ENCODE measurements at places on chromosomes 2 and 18.

DNA sequence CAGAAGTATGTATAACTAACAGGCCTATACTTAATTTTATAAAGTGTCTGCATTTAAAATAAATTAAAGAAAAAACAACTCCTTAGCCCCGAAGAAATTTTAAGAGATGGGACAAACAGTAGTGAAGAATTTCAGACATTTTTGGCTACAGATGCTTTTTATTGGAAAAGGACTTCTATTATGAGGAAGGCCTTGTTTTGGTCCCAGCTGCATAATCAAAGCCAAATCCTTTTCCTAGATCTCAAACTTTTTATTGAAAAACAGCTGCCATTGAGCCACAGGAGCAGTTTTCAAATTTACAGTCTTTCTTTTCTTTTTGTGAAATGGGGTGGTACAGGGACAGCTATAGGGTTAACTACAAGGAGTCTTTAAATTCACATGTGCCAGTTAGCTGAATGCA, 51.3 kb upstream of the SETBP1 start:
- DNase-seq = no peak

- no peak for DNase-seq
These were observed 1132.2 kb downstream of the DPP10 start for GRCh38 chr2:115574667-115575066.

- DNase-seq = no peak
These were observed 174.8 kb downstream of the PRPF40A start for GRCh38 chr2:152542337-152542994.

GRCh38 chr2:19646987-19647386, 254.8 kb downstream of the TTC32 start:
- DNase-seq = no peak

DNA sequence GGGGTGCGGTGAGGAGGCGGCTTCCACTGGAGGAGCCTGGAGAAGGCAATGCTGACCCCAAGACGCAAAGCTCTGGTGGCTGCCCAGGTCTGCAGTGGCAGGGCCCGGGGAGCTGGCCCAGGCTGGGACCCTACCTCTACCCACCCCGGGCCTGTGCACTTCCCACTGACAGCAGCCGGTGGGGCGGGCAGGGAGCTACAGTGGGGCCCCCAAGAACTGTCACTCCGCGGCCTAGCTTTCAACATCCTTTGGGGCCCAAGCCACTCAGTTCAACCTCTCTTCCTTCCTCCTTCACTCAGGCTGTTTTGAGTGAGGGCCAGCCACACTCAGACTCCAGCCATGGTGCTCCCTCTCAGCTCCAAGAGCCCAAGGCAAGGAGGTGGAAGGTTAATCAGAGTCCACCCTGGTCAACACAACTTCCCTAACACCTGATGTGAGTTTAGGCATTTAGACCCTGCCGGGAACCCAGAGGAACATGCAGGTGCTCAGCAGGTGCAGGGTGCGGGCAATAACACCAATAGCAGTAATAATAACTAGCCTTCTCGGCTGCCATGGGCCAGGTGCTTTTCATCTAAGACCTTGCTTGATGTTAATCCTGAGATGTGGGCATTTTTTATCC, 93.6 kb downstream of the ZFP36L2 start:
- no peak for DNase-seq

DNA sequence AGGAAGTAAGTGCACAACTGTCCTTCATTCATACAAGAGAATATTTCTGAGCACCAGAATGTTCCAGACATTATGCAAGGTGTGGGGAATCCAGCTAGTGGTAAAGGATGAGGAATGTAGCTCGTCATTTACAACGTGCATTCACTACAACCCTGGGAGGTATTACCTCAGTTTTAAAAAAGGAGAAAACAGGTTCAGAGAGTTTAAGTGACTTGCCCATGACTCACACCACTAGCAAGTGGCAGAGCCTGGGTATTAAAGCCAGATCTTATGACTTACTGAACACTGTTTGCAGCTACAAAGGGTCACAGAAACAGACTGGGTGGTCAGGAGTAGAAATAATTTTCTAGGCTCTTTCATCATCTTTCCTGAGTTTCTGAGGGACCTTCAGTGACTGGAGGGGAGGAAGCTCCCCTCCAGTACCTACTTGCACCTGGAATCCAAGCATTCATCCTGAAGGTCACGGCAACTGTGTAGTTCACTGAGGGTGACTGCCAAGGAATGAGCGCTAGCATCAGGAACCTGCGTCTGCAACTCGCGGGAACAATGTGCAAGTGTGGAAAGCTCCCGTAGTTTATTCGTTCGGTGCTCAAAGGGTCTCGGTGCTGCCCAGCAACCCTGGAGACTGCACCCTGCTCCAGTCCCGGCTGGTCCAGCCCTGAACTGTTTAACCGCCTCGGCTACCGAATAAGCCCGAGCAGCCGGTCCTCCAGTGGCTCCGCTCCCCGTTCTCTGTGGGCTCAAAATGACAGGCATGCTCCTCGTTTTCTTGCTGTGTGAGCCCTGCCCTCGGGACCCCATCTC, 647 bp downstream of the CCDC121 start:
- no peak for DNase-seq

DNA sequence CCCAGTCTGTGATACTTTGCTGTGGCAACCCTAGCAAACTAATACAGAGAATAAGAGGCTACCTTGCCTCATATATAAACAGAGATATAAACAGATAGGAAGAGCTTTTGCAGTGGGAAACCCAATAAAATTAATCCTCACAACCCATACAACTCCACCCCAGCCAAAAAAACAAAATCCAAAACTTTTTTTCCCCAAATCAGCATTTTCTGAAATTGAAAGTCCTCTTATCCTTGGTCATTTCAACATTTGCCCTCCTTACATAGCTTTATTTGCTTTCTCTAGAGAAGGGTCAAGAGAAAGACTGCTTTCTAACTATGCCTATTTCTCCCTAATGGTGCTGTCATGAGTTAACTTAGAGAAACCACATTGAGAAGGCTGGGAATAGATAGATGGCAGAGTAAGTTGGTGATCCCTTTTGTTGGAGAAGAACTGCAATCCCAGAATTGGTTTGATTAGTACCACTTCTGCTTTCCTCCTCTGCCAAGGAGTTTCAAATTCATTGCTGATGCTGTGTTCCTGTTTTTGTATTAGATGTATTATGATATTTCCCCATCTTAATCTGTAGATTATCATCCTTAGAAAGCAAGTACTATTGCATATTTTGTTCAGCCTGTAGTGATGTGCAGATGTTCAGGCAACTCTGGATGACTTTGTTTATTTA, 76.5 kb upstream of the B3GNT2 start:
- DNase-seq = no peak

DNA sequence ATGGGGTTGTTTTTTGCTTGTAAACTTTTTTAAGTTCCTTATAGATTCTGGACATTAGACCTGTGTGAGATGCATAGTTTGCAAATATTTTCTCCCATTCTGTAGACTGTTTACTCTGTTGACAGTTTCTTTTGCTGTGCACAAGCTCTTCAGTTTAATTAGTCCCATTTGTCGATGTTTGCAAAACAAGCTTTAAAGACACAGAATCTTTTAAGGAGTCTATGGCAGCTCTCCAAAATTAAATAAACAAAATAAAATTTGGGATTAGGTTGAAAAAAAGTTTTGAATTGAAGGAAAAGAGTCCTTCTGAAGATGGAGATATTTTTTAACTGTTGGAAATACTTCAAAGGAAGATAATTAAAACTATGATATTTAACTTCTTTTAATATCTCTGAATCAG, 88.8 kb downstream of the MAP3K20 start:
- no peak for DNase-seq

DNA sequence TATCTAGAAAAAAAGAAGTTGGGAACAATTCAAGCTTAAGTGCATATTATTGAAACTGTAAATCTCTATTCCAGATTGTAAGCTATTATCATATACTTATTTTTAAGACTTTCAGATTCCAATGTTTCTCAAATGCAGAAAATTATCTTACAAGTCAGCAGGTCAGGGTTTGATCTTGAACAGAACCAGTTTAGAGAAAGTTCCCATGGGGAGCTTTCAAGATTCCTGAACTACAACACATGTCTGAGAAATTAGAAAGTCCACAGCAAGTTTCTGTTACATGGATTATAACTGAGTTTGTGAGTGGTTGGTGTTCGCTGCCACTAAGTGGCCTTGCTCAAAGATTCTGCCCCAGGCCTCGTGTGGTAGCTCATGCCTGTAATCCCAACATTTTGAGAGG, 31.6 kb upstream of the SP3 start:
- DNase-seq = no peak

- no peak for DNase-seq
These were observed 29.6 kb downstream of the PTCD3 start for GRCh38 chr2:86135653-86136052.

GRCh38 chr2:174617718-174618117, 20.1 kb upstream of the WIPF1 start:
- DNase-seq = no peak

- DNase-seq = no peak
These were observed 56.2 kb downstream of the BCL2L11 start for GRCh38 chr2:111176867-111177266.

DNA sequence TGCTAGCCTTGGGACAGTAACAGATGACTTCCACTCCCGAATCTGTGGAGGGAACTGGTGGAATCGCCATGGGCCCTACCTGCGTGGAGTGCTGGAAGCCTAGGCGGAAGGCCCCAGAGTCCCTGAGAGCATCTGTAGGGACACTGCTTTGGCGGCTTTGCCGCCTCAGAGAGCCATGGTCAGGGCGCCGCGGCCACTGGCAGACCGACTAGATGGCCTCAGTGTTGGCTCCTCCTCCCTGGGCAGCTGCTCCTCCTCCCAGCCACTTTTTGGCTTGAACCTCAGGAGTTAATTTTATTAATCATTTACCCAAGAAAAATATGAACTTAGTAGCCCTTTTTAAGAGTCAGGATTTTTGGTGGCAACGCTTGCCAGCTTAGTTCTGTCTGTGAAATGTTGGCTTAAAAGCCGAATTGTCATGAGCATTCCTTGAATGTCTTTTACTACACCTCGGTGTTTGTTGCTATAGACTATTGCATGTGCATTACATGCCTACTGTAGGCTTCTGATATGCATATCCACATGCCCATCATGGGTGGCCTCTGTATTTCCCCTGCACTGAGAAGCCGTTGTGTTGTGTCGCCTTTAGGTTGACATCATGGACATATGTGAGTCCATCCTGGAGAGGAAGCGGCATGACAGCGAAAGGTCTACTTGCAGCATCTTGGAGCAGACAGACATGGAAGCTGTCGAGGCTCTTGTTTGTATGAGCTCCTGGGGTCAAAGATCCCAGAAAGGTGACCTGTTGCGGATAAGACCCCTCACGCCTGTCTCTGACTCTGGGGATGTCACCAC, 2.4 kb downstream of the KLF11 start:
- DNase-seq = no peak

Measured in caudate nucleus (tissue), 63 donors.